CD4-positive, CD25-positive, alpha-beta regulatory T cell (primary cell): ENCODE measurements at places on chromosomes 13 and 19.
A peak's percentile ranks its signal among the peaks of the same experiment; 100 is the strongest.

DNA sequence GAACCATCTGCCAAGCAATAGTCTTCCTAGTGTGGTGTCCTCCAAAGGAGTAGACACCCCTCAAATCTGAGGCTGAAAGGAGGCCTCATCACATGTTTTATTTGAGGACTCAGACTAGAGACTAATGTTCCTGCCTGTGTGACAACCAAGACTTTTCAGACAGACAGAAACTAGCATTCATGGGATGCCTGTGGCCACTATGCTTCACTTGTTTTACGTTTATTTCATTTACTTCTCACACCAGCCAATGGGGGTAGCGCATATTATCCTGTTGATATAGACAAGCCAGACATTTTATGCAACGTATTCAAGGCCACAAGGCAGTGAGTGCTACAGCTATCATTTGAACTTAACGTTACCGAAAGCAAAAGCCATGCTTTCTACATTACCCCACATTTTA is 391.7 kb upstream of the HTR2A start:
- DNase-seq, result no peak

- DNase-seq, result no peak
Measured at GRCh38 chr19:18073197-18073596, 13.5 kb downstream of the IL12RB1 start.

- no peak for DNase-seq
Measured at GRCh38 chr13:41268764-41269163, 5.4 kb upstream of the MTRF1 start.

- DNase-seq, result no peak
Measured at GRCh38 chr13:39768962-39769361, 113.5 kb downstream of the COG6 start.

DNA sequence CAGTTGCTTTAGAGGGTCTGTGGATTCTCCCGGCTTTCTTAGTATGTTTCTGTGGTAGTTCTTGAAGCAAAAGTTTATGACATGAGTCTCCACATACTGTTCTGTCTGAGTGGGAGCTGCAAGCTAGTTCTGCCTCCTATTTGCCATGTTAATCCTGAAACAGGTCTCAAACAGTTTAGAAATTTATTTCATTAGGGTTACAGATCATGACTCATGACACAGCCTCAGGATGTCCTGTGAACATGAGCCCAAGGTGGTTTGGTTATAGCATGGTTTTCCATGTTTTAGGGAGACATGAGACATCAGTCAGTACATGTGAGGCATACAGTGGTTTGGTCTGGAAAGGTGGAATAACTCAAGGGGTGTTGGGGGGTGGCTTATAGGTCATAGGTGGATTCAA is 77.5 kb downstream of the FNDC3A start:
- no peak for DNase-seq

DNA sequence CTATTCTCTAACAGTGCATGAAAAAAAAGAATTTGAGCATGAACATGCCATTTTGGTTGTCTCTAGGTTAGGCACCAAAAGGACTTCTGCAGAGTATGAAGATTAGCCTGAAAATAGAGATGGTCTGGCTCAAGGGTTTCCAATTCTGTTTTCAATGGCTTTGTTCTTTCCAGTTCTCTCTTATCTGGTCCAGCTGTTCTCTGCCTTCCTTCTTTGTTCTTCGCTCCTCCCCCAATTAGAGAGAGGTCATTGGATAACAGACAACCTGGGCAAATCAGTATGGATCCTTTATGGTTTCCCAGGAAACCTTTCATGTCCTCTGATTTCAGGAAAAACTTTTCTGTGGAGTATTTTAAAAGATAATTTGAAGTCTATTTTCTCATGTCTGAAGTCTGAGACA is 623.4 kb downstream of the PCDH17 start:
- DNase-seq, result no peak

- DNase-seq, result no peak
Measured at GRCh38 chr13:20571676-20572075, 4.7 kb downstream of the IFT88 start.

DNA sequence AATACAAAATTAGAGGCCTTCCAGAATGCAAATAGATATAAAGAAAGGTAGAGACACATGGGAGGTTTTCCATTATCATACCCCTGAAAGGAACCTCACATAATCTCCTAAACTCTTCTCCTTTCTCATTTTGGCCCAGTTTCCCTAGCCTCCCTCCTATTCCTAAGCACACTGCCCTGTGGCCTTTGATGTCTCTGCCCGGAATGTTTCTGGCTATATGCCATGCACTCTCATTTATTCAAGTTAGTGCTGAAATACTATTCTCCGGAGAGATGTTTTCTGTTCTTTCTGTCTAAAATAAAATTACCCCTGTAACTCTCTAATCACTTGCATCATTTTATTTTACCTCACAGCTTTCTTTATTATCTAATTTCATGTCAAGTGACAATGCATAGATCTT is 1287.7 kb downstream of the SLITRK5 start:
- no peak for DNase-seq

DNA sequence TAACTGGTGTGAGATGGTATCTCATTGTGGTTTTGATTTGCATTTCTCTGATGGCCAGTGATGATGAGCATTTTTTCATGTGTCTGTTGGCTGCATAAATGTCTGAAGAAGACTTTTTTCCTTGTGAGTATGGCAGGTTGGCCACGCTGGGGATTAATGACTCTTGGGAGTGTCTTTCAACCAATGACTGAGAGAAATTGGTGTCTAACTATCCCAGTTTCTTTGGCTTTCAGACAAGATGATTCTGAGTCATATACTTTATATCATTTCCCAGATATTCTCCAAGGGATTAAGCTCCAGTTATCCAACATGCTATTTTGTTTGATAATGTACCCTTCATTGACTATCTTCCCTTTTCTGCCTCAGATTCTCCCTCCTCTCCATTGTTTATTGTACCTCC is 35.5 kb upstream of the CSNK1A1L start:
- no peak for DNase-seq

DNA sequence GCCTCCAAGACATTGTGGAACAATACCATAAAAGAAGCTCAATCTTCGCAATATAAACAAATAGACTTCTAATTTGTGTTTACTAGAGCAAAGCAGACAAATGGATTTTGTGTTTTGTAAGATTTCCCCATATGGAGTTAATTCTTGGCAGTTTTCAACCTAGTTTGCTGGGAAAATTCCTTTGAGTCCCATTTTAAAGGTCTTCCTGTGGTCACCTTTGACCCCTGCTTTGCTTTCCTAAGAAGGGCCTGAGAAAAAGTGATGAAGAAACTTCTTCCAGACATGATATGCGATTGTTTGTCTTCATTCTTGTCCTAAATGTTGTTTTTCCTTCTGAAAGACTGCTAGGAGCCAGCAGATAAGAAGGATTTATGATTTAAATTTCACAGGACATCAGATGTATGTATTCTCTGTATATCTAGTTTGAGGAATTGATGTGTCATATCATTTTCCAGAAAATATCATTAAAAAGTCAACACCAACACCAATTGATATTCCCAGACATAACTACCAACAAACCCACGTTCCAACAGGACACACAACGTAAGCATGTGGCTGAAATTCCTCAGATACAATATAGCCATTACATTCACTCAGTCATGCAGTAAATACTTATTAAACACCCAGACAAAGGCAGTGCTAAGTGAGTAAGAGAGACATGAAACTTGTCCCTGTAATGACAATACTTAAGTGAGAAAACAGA is 276.4 kb downstream of the LHFPL6 start:
- DNase-seq, result no peak

GRCh38 chr13:77029436-77029835 is 2.5 kb upstream of the FBXL3 start:
- no peak for DNase-seq

DNA sequence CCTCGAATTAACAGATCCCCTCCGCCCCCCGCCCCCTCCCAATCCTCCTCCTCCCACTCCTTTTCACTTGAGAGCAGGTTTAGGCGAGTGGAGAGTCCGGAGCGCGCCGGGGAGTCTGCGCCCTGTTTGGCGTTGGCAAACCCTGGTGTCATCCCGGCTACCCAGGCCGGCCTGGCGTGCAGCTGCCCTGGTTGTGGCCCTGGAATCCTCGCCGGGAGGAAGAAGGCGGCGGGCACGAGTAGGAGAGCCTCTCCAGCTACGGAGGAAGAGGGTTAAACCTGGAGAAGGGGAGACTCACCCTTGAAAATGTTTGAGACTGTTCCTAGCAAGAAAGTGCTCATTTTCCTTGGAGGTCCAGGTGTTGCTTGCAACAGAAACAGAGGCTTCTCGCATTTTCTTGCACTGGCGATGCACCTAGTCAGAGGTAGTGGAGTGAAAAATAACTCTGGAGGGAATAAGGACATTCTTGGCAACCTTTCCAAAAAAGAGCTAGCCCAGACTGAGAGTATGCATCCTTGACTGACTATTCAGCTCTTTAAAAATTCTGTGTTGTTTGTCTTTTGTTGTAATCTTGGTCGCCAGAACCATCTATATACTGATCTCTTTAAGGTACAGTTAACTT is 1.3 kb upstream of the SOX21 start:
- no peak for DNase-seq

DNA sequence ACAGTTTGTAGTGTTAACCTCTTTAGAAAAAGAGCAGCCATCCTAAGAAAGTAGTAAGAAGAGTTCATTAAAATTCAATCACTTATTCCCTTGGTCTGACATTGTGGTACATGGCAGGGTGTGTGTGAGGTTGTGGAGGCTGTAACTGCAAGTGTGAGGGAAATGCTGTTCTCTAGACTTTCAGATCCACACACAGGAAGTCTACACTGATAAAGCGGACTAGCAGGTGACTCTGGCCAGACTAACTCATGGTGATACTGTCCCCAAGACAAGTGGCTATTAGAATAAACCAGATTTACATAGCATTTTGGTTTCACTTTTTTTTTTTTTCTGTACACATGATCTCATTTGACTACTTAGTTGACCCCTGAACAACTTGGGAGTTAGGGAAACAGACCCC is 10.0 kb downstream of the MTIF3 start:
- DNase-seq, result no peak

DNA sequence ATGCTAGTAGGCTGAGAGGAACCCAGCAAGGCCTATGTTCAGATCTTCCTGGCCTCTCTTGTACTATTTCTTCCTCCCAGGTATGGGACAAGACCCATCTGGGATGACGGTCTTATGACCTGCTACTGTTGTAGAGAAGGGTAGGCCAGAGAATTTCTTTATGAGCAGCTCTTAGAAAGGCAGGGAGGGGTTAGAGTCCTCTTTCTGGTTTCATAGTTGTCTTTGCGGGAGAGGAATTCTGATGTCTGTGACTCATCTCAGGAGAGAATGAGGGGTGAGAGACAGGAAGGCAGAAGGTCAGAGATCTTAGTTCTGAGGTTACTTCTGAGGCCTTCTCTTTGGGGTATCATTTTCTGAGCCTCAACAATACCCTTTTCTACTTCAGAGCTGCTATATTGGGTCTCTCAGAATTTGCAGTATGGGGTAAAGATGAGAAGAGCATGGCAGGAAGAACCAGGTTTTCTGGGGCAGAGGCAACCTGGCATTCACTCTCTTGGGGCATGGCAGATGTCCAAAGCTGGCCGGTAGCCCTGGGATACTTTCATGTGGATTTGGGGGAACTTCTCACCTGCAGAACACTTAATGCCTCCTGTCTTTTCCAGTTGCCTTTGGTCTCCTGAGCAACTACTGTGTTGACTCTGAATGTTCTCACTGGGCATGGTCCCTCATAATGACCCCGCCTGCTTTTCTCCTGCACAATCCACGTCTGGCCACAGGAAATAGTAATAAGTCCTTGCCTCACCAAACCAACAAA is 154.4 kb downstream of the GGACT start:
- peak; percentile 43 for DNase-seq

- no peak for DNase-seq
Measured at GRCh38 chr19:36265064-36265463, 50.2 kb downstream of the ZNF146 start.

- DNase-seq, result no peak
Measured at GRCh38 chr19:17765069-17765618, 13.9 kb downstream of the FCHO1 start.

GRCh38 chr19:12899891-12900518 is 9.0 kb downstream of the GCDH start:
- DNase-seq, result no peak

DNA sequence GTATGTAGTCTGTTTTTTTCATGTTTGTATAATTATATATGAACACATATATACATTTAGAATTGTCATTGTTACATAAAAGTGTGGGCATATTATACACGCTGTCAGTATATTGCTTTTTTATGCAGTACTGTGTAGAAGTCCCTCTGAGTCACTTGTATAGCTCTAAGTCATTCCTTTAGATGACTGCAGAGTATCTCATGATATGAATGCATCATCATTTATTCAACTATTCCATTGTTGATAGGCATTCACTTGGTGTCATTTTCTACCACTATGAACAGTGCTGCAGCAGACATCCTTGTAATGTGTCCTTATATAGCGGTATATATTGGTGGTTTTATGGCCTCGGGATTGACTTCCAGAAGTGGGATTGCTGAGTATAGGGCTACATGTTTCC is 15.3 kb downstream of the RFXAP start:
- no peak for DNase-seq

GRCh38 chr19:40549007-40549708 is 27.5 kb upstream of the SHKBP1 start:
- DNase-seq, result peak; percentile 65

DNA sequence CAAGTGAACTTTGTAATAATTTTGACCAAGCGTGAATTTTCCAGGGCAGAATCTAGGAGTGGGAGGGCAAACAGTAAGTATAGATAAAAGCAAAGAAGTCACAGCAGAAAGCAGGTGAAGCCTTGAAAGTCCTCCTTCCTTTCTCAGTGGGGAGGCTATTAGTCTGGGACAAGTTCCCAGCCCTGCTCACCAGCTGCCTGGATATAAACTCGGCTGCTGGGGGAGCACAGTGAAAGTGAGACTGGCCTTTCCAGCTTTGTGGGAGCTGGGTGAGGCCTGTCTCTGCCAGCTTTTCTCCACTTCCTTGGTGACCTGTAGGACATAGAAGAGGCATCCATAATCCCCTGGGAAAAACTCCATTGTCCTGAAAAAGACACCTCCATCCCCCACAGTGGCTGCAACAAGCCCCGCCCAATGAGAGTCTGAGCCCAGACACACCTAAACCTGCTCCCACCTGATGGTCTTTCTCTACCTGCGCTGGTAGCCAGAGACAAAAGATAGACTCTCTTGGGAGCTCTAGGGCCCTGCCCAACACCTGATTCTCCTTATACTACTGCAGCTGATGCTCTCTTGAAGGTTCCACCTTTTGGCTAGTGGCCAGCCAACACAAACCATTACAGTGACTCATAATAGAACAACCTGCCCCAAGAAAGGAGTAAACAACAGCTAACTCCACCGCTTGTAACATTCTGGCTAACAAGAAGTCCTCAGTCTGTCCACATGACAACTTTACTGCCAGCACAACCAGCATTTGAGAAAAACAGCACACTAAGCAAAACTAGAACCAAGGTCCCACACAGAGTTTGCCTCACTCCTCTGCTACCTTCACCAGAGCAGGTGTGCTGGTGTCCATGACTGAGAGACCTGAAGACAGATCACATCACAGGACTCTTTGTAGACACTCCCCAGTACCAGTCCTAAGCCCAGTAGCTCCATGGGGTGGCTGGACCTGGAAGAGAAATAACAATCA is 252.2 kb upstream of the SLITRK6 start:
- no peak for DNase-seq

DNA sequence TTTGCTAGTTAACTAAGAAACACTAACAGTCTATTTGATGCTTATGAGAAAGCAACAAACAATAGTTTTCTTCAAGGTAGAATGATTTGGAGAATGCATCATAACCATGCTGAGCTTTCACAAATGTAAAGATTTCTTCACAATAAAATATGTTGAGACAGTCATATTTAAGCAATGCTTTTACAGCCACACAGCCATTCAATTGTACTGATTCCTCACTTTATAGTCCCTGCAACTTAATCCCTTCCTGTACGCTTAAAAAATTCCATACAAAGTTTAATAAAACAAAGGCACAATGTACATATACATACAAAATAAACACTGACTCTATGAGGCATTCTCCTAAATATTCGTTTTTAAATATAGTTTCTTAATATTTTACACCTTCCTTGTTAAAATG is 4.7 kb upstream of the ACOD1 start:
- no peak for DNase-seq
